ENCODE measurements at places on chromosomes 3 and 15.

DNA sequence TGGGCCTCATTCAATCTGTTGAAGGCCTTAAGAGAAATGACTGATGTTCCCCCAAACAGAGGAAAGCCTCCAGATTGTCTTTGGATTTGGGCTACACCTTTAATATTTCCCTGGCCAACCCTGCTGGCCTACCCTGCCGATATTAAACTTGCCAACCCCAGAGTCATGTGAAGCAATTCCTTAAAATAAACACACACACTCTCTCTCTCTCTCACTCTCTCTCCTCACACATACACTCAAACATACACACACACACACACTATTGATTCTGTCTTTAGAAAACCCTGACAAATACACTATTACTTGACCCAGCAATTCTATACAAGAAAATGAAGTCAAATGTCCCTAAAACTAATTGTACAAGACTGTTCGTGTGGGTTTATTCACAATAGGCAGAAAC lies 109.9 kb upstream of the ST8SIA2 start:
- no peak for DNase-seq

GRCh38 chr3:37920156-37920699 lies 58.5 kb downstream of the CTDSPL start:
- no peak for DNase-seq

DNA sequence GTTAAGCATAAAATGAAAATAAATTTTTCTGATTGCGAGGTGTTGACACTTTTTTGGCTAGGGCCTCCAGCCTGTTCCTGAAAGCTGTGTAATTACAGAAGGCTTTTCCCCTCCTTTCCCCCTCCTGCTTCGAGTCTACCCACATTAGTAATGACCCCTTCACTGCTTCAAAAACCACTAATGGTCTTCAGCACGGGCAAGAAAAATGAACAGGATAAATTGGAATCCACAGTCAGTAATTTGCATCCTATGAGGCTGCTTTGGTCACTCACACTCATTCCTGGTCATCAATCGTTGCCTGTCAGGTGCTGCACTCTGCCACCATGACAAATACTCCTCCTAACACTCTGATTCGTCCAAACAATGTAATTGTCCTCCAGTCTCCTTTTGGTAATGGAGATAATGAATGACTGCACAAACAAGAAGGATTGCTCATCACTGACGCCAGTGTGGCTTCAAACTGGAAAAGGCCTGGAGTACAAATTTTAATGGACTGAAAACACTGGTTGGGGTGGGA lies 148.6 kb downstream of the MEIS2 start:
- DNase-seq = no peak

DNA sequence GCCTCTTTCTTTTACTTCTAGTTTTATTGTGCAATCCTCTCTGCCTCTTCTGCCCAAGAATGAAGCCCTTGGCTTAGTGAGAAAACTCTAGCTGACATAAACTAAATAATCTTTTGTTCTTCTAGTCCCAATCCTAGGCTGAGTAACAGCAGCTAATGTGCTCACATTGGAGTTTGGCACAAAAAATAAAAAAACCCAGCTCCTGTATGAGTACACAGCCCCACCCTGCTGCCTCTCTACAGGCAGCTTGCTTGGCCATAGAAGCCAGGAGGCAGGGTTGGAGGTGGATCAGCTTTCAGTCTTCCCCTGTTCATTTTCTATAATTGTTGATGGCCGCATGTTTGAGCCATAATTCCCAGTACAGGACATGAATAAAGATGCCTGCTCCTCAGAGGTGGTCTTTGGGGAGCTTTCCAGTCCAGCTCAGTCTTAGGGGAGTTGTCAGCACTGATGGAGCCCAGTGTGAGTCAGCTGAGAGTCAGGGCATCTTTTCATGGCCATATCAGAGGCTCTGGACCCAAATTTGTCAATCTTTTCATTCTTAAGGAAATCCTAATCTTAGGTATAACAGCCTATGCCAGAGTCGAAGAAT lies 46.7 kb downstream of the RTP1 start:
- DNase-seq = no peak

DNA sequence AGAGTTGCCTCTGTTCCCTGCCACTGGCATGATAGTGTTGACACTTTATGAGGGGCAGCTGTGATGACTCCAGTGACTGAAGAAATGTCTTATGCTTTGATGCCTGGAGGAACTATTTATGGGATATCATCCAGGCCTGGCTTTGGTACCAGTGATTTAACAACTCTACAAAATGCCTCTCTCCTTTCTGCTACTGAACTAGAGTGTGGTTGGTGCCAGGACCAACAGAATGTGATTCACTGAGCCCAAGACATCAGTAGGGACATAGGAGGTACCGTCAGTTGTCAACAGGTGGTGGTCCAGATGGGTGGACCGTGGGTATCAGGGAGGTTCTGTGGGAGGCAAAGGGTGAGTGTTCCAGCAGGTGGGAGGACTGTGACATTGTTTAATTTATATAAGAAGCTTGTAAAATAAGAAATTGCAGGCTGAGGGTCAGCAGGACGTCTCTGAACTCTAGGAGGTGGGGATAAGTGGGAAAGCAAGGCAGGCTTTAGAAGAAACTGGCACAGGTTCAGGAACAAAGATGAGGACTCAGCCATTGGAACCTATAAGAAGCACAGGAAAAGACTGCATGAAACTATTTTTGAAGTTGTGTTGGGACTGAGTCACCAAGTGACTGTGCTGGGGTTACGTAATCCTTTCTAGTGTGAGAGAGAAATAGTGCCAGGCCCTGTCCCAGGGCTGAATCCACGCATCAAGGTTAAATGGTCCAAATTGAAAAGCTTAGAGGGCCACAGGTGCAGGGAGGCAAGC lies 28.5 kb upstream of the SLC7A14 start:
- DNase-seq = no peak
